ENCODE measurements at places on chromosomes 5 and 9. TPM values are rescaled to one million over a fixed set of nuclear protein-coding genes. Genes with fewer than 3 reads are reported as not detected.
A peak's percentile ranks its signal among the peaks of the same experiment; 100 is the strongest.

DNA sequence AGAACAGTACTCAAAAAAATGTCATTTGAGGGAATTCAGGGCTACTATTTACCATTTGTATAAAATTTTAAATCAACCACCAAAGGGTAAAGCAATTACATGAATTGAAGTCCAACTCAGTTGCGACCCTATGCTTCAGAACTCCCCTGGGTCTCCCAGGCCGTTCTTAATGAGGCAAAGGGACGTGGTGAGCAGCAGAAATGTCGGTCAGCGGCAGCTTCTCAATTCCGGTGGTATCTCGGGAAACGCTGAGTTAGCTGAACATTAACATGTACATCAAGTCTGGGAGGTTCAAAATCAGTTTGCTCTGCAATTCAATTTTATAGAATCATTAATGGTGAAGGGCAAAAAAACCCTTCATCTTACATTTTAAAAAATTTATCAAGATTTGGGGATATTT lies 173.2 kb downstream of the DIRAS2 start:
- DNase-seq: no peak

- DNase-seq: no peak
Observed at GRCh38 chr5:42005561-42006153, 80.6 kb downstream of the FBXO4 start.

GRCh38 chr9:135965124-135965756 lies 4.1 kb upstream of the UBAC1 start:
- DNase-seq: no peak

GRCh38 chr5:170235876-170236864 lies 3.4 kb downstream of the C5orf58 start:
- no peak for DNase-seq

DNA sequence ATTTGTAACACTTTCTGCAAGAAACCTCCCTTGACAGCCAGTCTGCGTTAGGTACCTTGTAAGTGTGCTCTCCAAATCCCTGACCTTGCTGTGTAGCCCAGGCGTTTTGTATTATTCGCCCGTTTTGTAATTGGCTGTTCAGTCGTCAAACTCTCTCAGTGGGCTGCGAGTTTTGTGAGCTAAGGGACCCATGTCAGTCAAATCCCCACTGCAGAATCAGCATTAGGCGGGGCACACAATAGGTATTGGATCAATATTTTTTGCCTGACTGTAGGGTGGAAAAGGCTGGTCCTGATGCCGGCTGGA lies 665 bp downstream of the DNAJC18 start:
- peak; percentile 48 for DNase-seq

DNA sequence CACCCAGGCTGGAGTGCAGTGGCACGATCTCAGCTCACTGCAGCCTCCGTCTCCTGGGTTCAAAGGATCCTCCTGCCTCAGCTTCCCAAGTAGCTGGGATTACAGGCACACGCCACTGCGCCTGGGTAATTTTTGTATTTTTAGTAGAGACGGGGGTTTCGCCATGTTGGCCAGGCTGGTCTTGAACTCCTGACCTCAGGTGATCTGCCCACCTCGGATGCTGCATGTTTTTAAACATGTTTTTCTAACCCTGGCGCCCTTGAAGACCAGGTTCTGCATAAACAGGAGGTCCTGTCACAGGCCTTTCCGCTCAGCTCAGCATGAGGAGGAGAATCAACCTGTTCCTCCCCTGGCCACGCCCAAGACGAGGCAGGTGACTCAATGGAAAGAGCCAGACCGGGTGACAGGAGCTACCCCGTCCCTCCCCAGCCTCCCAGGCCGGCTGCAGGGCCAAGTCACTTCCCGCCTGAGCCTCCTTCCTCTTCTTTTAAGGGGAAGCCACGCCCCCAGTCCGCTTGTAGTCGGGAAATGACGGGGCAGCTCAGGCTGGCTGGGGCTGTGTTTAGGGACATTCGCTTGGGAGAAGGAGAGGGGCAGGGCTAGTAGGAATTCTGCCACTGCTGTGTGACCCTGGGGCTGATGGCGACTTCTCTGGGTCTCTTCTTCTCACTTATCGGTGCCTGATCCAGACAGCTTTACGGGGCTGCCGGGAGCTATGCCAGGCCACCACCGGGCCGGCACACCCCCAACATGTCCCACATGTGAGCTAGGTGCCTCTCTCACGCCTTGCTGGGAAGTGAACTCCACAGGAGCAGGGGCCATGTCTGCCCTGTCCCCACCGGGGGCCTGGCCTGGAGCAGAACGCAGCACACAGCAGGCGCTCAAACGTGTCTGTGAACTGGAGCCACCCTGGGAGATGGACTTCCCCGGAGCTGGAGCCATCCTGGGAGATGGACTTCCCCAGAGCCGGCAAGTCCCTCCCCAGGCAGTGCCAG lies 6.1 kb downstream of the NOTCH1 start:
- peak; percentile 96 for DNase-seq

DNA sequence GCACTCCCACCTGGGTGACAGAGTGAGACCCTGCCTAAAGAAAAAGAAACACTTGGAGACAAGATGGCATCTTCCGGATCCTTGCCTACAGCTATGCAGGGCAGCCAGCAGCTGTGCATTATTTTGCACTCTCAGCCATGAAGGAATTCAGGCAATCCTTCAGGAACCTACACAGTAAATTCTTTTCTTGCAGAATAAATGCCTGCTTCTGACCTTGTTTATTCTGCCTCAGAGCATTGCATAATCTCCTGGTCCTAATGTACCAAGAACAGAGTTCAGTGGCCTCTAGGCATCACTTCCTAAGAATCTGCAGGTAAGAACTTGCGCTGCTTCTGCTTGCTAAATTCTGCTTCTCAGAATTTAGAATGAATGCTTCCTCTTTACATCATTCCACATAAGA lies 16.8 kb downstream of the GLDC start:
- DNase-seq: no peak

GRCh38 chr5:181133083-181133482 lies 2.1 kb upstream of the OR2V1 start:
- no peak for DNase-seq

DNA sequence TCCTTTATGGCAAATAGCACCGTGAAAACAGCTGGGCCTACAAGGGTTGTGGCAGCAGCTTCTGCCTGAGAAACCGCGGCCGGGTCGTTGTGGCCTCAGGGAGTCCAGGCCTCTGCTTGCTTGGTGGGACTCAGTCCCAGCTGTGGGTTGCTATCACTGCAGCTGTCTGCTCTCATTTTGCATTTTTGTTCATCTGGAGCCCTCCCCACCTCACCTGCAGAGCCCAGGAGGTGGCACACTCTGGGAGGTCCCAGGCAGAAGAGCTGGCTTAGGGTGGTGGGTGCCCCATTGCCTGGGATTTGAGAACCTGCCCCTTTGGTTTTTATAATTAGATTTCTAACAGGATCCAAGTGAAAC lies 138.4 kb downstream of the GADD45G start:
- no peak for DNase-seq

DNA sequence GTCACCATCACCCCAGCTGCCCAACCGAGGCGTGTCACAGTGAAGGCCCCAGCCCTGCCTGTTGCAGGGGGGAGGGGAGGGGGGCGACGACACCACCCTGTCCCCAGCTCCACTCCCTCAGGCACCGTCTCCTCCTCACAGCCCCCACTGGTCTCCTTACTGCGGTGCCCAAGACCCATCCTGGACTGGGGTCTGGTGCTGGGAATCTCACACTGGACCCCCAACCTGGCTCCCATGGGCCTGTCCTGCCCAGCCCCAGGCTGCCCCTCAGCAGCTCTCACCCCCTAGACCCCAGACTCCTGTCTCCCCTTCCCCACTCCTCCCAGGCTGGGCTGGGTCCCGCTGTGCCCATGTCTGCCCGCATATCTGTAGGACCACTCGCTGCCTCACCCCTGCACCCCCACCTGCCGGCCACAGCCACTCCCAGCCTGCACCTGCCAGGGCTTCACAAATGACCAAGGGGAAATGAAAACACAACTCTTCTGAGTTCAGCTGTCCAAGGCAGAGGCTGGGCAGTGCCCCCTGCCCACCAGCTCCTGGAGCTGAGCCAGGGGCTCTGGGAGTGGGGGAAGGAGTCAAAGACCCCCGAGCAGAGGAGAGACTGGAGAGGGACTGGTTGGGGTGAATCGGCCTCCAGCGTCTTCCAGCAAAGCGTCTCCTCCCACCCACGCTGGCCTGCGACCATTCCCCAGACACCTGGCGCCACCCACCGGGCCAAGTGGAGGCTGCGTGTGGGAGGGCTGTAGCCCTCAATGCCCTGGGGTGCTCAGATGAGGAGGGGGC lies 32.6 kb upstream of the EGFL7 start:
- DNase-seq: no peak

DNA sequence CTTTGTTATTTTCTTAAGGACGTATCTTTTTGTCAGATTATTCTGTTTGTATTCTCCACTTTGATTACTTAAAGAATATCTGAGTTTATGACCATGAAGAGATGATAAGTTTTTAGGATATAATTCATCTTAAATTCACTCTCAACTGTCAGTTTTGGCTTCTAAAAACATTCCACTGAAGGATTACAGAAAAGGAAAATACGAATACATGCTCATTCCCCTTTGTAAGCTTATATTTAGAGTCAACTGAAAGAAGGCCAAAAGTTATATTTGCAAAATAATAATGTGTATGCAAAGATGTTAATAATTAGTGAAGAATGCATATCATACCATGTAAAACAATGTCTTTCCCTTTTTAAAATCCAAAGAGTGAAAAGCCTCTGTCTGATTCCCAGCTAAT lies 52.5 kb downstream of the ZNF474 start:
- no peak for DNase-seq

GRCh38 chr9:112176524-112176923 lies 1.4 kb upstream of the SUSD1 start:
- DNase-seq: no peak

DNA sequence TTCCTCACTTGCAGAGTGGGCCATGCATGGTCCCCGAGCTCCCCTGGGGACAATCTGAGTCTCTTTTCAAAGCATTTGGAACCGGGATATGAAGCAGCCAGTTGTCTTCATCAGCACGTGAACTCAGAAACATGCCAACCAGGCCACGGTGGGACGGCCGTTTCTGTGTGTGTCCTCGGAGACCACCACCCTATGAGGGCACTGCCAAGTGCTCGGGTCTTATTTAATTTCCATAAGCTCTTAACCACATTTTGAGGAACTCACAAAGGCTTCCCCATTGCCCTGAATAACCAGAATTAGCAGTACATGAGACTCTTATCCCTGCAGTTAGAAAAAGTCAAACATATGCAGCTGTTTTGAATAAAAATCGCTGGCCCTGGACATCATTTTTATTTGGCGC lies 60.1 kb downstream of the OTULIN start:
- no peak for DNase-seq

- DNase-seq: no peak
Observed at GRCh38 chr5:149265597-149265996, 6.1 kb upstream of the AFAP1L1 start.

DNA sequence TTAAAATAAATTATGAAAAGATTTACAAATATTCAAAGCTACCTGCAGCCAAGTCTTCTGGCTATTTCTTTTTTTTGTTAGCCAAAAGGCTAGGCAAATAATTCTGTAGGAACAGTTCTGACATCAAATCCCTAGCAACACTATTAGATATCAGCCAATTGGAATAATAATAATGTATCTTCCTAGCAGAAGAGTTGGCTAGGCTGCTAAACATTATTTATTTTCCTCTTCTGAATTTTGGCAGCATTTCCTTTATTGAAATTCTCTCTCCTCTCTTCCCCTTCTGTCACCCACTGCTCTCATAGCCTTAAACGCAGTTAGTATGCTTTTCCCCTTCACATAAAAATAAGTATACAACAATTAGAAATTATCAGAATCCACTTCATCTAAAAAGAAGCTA lies 42.6 kb downstream of the ZDHHC21 start:
- no peak for DNase-seq

Gene SLC6A18
- total RNA-seq: not detected

Gene CFAP157
- total RNA-seq: not detected

Gene LHX3
- total RNA-seq: not detected

Gene IL5
- total RNA-seq: not detected

Gene C5orf58
- not detected for total RNA-seq

Gene LMX1B
- total RNA-seq: 1.4 TPM

Gene SIGMAR1
- total RNA-seq: 74.7 TPM

Gene DBN1
- total RNA-seq: 54.8 TPM

Gene CCL27
- not detected for total RNA-seq

Gene ECSCR
- total RNA-seq: 6.1 TPM

Gene SNX18
- total RNA-seq: 37.8 TPM

Measured in sigmoid colon (tissue), 7 donors.